IPS DF 19.7 (cell line): ENCODE measurements at places on chromosomes 3 and 15.
A peak's percentile ranks its signal among the peaks of the same experiment; 100 is the strongest.

- DNase-seq, result no peak
Observed at GRCh38 chr15:63231706-63232105, 42.3 kb downstream of the RAB8B start.

DNA sequence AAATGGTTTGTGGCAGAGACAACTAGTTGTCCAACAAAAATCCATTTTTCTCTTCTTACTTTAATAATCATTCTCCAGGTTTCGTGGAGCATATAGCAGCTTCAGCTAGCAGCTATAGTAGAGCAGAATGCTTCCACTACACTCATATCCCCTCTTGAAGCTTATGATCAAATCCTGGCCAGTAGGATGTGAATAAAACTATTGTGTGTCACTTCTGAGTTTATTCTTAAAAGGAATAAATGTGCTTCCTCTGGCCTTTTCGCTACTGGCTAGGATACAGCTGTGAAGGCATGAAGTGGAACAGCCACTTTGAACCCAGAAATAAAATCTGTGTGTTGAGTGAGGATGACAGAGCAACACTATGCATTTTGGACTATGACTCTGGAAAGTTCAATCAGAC lies 7.8 kb upstream of the CPOX start:
- DNase-seq, result no peak

GRCh38 chr3:120903221-120903620 lies 4.8 kb upstream of the STXBP5L start:
- no peak for DNase-seq

GRCh38 chr3:98021830-98022560 lies 13.1 kb downstream of the GABRR3 start:
- DNase-seq, result no peak

DNA sequence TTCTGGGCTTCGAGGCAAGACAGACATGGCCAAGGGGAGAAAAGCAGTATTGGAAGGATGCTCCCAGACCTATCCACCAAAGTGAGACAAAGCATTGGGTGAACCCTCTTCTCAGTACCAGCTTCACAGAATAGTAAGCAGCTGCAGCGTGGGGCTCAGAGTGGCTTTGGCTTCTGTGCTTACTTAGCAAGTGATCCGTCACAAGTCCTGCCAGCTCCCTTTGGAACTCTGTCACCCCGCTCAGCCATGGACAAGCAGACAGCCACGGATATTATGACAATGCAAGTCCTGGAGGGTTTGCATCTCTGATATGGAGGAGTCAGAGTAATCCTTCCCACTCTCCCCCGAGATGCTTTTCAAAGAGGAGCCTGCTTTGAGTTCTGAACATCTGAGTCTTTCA lies 90.8 kb downstream of the SLCO3A1 start:
- no peak for DNase-seq

GRCh38 chr3:181328346-181328745 lies 338.8 kb upstream of the DNAJC19 start:
- no peak for DNase-seq

- no peak for DNase-seq
Observed at GRCh38 chr3:44596621-44597020, 11.9 kb downstream of the ZNF660 start.

DNA sequence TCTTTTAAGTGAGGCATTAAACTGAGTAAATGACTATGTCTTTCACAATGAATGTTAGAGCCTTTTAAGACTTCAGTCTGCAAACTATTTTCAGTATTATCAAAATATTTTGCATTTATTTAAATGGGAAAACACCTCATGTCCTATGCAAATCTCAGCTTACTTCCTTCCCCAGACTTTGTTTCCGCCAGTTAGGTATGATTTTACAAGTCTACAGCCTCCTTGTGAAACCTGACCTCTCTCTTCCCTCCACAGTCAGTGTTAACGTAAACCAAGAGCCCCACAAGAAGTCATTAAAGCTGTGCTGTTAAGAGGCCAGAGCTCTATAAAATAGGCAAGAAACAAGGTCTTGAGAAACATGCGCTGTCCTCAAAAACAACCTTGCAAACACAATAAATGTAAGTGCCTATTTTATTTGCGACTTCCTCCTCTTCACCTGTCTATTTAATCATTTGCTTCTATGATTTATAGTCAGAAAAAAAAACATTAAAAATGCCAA lies 48.3 kb downstream of the PRTG start:
- peak; percentile 52 for DNase-seq

DNA sequence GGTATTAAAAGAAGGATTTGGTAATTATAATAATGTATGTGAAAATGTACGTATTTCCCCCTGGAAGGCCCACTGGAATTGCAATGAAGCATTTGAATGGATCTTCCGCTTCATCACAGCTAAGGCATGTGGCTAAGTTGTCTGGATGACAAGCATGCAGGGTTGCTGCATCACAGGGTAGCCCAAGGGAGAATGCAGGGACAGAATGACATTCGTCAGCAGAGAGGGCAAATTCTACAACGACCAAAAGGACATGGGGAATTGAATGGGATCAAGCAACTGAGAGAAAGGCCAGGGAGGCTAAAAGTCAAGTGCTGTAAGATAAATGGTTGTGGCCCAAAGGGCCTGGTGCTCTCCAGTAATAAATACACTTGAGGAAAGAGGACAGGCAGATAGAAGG lies 95.4 kb downstream of the ISL2 start:
- DNase-seq, result peak; percentile 17

GRCh38 chr3:117628823-117629291 lies 919.3 kb downstream of the TUSC7 start:
- no peak for DNase-seq

DNA sequence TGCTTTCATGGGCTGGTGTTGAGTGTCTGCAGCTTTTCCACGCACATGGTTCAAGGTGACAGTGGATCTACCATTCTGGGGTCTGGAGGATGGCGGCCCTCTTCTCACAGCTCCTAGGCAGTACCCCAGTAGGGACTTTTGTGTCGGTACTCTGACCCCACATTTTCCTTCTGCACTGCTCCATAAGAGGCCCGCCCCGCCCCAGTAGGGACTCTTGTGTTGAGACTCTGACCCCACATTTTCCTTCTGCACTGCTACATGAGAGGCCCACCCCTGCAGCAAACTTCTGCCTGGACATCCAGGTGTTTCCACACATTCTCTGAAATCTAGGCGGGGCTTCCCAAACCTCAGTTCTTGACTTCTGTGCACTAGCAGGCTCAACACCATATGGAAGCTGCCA lies 383.4 kb upstream of the MEIS2 start:
- DNase-seq, result no peak

DNA sequence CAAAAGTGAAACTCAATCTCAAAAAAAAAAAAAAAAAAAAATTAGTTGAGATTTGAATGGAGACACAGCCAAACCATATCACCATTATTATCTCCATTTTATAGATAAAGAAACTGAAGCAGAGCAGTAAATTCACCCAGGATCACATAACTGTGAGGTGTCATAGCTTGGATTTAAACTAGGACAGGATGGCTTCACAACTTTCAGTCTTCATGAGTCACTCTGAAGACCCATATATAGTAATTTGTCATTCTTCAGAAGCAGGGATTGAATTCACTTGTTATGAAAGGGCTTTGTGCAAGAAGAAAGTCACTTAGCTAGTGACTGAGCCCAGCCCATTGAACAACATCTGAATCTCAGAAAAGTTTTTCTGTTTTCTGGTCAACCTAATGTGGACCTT lies 60.5 kb upstream of the LRIG1 start:
- DNase-seq, result no peak

DNA sequence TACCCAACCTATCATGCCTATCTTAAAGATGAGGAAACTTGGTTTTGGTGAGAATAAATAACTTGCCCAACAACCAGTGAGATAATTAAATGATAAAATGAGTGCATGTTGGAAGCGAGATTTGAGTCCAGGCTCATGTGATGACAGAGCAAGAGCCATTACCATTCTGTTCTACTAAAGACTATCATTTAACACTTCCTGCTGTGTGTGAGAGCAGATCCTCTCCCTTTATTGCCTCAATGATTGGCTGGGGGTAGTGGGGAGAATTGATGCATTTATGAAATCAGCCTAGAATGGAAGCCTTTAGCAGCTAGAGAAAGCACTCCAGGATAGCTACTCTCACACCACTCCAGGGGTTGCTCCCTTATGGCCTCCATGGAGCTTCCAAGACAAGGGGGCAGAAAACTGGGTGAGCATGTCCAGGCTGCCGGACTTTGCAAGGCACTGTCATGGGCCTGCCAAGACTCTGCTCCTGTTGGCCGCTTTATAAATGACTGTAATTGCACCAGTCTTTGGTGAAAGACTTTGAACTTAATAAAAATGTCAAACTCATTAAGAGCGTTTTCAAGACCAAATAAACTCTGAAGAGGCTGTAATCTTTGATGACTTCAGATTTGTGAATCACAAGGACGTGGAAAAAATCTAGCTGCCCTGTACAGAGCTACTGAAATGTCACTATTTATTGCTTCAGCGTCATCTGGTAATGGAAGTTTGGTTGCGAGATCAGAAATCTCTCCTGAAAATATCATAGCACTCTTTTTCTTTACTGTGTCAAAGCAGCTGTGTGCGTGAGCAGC lies 209.1 kb upstream of the NR2E3 start:
- DNase-seq, result no peak

DNA sequence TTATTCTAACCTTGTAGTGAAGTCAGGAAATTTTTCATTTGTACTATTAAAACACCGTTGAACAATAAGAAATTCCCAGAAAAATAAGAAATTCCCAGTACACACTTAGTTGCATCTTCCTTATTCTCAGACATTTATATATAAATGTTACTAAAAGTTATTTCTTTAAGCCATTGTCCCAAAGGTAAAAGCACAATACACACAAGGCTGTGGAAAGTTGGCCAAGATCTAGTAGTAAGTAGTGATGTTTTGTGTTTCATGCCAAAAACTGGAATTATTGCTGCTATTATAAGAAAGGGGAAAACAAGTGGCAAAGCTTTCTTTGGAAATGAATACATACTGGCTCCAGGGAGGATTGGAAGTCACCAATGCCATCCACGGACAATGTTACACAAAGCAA lies 802.5 kb upstream of the DPPA4 start:
- DNase-seq, result no peak

DNA sequence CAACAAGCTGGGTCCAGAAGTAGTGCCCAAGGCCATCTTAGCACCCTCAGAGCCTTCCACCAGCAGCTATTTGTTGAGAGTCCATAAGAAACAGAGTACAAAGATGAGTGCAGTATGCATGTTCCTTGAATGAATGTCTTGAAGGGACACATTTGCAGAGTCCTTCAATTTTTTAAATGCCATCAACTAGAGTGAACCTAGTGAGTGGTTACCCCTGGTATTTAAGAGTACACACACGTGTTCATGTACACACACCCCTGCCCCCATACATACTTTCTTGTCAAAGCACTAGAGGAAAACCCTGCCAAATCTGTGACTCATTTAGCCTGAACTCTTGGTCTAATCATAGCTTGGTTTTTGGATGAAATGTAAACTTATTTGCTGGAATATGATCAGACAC lies 84.5 kb upstream of the GALNT15 start:
- DNase-seq, result no peak

- DNase-seq, result no peak
Observed at GRCh38 chr3:71260782-71261181, 322.7 kb downstream of the FOXP1 start.

DNA sequence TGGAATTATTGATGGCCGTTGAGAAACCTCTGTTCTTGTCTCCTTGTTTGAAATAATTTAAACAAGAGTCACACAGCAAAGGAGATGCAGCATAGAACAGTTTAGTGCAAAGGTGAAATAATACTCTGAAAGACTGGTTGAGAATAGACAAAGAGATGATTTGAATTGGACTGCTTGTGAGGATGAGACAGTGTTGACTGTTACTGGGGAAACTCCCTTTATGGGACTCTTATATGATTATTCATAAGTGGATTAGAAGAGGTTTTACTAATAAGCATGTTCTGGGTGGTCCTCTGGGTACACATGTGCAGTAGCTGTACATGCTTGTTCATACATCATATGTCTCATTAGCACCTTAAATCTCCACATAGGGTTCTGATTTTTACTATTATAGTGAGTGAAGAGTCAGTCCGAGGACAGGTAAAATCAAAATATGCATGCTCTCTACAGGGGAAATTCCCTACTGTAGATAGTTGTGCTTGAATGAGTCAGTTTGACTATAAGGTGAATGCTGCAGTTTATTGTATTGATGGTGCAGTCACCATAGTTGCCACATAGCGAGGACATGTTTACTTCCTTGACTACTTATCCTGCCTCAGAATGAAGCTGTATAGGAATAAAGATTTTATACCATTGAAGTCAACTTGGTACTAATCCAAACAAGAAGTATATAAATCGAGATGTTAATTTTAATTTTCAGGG lies 498.7 kb downstream of the CNTN6 start:
- DNase-seq, result no peak

- no peak for DNase-seq
Observed at GRCh38 chr3:4985330-4986174, 6.3 kb downstream of the BHLHE40 start.
